ENCODE measurements at places on chromosomes 5 and 9. TPM values are rescaled to one million over a fixed set of nuclear protein-coding genes. Genes with fewer than 3 reads are reported as not detected.
A peak's percentile ranks its signal among the peaks of the same experiment; 100 is the strongest.

Gene GALNT12
- 5.3 TPM for total RNA-seq

Gene ACOT12
- total RNA-seq, result not detected

- DNase-seq, result no peak
Observed at GRCh38 chr5:149288436-149288835, 16.8 kb downstream of the AFAP1L1 start.

GRCh38 chr5:124747791-124748686, 1.6 kb upstream of the ZNF608 start:
- DNase-seq, result peak; percentile 42

DNA sequence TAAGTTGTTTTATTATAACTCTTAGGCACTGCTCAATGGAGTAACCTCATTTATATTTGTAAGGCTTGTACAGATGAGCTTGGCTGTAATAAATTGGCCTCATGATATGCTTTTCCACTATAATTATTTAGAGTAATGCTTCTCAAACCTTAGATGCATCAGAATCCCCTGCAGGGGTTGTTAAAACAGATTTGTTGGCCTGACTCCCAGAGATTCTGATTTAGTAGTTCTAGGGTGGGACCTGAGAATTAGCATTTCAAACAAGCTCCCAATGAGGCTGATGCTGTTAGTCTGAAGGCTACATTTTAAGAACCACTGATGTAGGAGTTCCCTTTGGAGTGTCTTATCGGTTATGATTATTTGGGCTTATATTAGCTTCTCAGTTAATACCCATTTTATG, 38.2 kb upstream of the ARSB start:
- DNase-seq, result no peak

GRCh38 chr9:10843151-10843550, 230.3 kb upstream of the PTPRD start:
- DNase-seq, result no peak

DNA sequence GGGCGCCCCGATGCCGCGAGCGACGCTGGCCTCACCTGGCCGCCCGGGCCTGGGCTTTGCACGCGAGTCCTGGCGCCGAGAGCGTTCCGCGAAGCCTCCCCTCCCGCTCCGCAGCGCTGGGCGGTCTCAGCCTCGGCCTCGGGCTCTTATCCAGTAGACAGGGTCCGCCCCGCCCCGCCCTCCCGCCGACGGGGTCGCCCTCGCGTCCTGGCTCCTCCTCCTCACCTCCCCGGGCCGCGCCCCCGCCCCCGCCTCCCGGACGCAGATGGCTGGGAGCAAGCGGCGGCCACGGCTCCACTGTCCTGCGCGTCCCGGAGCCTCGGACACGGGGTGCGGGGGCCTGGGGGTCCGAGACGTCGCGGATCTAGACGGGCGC, at the start of gene SLC6A3:
Gene SLC6A3, minus strand, starts transcription at position 128 of the 376 bp plus-strand sequence. CDS start 2,243 bp downstream, outside the sequence.
- peak; percentile 19 for DNase-seq

Gene MEGF9
- 7.1 TPM for total RNA-seq

- DNase-seq, result no peak
Observed at GRCh38 chr5:136101884-136102283, 30.8 kb upstream of the SMAD5 start.
